ENCODE measurements at places on chromosomes 1 and 21.

DNA sequence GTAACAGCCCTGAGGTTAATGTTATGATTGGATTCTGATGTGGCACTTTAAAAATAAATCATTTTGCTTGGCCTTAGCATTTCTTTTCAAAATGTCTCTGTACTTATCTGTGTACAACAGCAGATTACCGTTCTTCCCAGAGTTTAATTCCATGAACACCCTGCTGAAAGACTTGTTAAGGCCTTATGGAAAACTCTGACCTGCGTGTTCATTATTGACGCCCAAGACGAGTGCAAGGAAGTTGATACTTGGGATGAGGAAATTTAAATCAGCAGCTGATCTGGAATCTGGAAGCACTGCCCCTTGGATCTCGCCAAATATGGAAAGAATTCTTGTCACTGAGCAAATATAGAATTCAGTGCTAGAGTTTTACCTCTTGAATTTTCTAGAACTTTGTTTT lies 6.7 kb downstream of the ERG start:
- no peak for DNase-seq

- no peak for DNase-seq
These were observed 13.0 kb downstream of the TIE1 start for GRCh38 chr1:43313771-43314170.

GRCh38 chr21:29737186-29737585 lies 202.6 kb downstream of the GRIK1 start:
- DNase-seq: no peak

GRCh38 chr1:29756901-29757725 lies 520.8 kb downstream of the PTPRU start:
- no peak for DNase-seq

- no peak for DNase-seq
These were observed 8.1 kb upstream of the TSPAN1 start for GRCh38 chr1:46166521-46167462.

Data from foreskin fibroblast (primary cell).